ENCODE measurements at places on chromosomes 11 and 22.

DNA sequence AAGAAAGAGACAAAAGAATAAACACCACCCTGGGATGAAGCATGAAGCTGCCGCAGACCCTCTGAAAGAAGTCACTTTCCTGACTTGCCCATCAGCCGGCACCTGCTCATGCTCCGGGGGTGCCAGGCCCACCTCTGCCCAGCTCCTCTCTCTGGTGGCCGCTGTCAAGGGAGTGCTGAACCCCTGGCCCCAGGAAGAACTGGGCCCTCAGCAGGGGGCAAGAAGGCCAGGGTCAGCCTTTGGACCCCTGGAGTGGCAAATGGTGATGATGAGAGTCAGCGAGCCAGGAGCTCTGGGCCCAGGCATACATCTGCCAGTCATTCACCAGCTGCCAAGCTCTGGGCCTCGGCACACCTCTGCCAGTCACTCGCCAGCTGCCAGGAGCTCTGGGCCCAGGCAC, 17.4 kb downstream of the TTLL8 start:
- DNase-seq, result no peak

GRCh38 chr11:31237819-31238760, 131.4 kb downstream of the DCDC1 start:
- DNase-seq, result no peak

DNA sequence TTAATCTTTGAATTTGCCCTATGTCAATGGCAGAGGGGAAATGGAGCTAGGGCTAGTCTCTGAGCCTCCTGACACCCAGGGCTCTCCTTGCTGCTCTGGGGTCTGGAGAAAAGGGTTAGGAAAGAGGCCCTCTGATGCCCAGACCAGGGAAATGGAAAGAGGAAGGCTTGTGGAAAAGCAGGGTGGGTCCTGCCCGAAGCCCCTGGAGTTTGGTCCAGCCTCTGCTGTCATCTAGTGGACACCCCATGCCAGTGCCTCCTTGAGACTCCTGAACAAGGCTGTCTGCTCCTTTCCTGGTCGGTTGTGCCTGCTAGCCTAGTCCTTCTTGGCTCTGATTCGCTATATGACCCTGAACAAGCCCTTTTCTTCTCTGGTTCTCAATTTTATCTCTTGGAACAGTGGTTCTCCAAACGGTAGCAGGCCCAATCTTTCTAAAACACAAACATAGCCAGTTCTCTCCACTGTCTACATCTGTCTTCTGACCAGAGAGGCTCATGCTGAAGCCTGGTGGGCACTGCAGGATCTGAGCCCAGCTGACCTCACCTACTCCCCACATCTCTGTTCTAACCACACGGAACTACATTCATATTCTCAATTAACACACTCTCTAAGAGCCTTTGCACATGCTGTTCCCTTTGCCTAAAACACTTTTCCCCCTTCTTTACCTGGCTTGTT, 8.8 kb upstream of the PLA2G3 start:
- DNase-seq, result no peak

GRCh38 chr11:34988294-34989255, 72.2 kb downstream of the PDHX start:
- no peak for DNase-seq
